Kidney capillary endothelial cell (primary cell): ENCODE measurements at places on chromosomes 7 and 10.

DNA sequence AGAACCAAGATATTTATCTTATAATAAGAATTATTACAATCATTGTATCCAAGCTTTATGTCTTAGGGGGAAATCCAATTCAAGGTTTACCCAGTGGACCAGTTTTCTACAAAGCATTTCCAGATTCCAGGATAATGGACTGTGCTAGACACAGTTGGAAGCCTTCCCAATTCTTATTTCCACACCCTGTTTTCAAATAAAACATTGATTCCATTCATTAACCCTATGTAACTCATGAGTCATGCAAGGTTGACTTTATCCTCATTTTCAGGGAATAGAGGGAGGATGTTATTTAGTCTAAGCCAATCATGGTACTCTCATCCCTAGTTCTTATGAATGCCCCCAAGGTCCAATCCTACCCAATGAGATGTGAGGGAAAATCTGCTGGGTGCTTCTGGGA is 145.7 kb downstream of the RNLS start:
- DNase-seq = no peak

DNA sequence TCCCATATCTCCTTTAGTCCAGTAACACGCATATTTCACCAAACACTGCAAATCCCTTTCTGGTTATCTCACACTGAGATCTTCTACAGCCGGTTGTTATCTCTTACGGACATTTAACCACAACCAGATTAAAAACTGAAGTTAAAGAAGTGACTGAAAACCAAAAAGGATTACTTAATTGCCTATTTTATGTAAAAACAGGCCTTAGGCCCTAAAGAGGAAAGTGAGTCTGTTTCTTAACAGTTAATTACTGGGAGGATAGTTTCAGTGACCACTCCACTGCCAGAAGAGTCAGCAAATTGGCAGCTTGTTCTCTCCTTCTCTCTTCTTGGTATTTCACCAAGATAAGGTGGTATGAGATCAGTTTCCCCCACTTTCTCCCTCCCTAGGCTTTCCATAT is 161.9 kb upstream of the MEOX2 start:
- DNase-seq = no peak

DNA sequence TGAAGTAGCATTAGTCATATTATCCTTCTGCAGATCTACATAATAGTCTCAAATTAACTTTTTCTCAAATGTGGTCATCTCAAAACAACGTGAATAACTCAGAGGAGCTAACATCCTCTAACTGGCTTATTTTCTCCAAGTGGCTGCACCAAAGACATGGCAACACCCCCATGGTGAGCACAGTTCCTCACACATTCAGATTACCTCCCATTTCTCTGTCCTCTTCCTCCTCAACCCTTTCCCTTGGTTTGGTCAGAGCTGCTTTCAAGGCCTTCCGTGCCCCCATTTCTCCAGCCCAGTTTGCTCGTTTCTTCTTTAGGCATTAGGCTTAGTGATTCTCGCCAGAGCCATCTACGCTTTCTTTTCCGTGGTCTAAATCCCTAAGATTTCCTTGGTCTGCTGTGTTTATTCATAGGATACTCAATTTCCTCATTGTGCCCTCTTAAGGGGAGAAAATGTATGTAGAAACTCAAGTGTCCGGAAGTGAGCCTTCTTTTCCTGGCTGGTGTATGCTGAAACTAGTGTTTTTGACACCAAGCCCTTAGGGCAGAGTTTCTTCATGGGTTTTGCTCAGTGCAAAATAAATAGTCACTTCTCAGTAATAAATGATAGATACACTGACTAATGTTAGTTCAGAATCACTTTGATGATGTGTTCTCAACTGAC is 2.6 kb downstream of the MET start:
- DNase-seq = no peak

- DNase-seq = no peak
These were observed 194.9 kb upstream of the GRM3 start for GRCh38 chr7:86448856-86449255.

- DNase-seq = peak; percentile 52
These were observed 67.6 kb upstream of the DDC start for GRCh38 chr7:50632561-50633413.

GRCh38 chr10:83023662-83024061 is 1115.6 kb upstream of the GHITM start:
- peak; percentile 1 for DNase-seq
